ENCODE measurements at places on chromosomes 1 and 21.

- no peak for DNase-seq
These were observed 1.2 kb downstream of the IPO13 start for GRCh38 chr1:43947874-43948437.

GRCh38 chr1:19313961-19314882 is 2.1 kb downstream of the SLC66A1 start:
- DNase-seq: no peak

DNA sequence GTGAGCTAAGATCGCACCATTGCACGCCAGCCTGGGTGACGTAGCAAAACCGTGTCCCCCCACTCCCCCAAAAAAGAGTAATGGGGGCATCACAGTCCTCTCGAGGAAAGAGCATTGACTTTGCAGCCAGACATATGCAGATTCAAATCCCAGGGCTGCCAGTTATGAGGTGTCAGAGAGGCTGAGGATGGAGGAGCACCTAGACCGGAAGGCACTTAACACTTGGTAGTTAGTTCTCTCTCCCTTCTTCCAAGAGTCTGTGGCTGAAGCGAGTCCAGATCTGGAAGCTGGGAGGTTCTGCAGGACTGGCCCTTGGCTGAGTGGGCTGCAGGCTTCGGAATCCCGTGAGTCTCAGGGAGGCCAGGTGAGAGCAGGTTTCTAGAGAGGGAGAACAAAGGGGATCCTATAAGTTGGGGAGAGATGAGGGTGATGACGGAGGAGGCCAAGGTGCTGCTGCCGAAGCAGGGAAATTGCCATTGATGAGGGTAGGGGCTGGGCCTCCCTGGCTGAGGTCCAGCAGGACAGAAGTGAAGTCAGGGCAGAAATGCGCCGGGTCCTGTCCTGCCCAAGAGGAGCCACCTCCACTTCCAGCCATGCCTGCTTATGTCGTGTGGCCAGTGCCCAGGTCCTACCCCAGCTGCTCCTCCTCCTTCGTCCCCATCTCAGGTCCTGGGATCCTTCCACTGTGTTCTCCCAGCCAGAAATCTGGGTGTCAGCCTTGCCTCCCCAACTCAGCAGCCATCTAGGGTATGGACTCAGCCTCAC is 13.3 kb upstream of the SPOCD1 start:
- DNase-seq: no peak

DNA sequence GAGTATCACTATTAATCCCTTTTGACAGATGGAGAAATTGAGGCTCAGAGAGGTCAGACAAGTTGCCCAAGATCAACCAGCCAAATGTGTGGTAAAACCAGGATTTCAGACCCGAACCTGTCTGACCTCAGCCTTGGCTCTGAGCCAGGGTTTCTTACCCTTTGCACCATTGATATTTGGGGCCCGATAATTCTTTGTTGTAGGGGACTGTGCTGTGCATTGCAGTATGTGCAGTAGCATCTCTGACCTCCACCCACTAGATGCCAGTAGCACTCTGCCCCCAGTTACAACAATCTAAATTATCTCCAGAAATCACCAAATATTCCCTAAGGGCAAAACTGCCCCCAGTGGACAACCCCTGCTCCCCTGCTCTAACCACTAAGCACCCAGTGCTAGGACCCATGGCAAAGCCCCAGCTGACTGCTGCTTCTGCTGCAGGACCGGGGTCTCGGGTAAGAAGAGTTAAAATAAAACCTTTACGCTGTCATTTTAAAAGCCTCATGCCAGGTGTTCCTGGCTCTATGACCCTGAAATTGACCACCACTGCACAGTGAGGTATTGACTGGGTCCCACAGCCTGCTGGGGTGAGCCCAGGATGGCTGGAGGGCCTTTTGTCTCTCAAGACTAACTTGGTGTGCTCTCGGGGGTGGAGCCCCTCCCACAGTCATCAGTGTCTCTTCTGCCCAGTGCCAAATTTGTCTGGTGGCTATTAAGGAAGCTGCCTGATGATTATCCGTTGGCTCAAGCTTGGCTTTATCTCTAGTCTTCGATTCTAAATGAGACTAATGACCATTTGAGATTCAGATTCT is 5.6 kb upstream of the MAN1C1 start:
- DNase-seq: no peak

DNA sequence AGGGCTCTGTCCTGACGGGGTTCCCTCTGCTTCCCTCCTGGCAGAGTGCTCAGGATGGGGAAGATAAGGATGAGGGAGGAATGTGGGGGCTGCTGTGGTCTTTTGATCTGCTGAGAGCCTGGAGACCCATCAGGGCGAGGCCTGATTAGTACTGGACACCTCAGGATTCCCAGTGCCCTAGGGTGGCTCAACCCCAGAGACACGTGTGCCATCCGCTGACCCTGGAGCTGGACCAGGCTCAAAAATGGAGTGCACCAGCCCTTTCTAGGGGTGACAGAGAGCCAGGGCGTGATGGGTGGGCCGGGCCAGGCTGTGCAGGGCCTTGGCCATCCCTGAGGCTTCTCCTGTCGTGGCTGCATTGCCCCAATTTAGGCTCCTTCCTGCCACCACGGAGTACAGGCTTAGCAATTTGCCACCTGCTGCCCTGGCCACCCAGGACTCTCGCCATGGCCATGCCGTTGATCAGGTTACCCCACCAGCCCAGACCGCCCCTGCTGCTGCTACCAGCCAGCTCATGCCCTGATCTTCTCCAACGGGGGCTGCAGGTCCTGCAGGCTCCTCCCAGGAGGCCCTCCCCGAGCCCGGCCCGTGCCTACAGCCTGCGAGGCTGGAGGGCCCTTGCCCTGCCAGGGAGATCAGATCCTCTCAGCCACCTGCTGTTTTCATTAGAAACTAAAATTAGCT is 9.5 kb downstream of the WNT4 start:
- DNase-seq: no peak

DNA sequence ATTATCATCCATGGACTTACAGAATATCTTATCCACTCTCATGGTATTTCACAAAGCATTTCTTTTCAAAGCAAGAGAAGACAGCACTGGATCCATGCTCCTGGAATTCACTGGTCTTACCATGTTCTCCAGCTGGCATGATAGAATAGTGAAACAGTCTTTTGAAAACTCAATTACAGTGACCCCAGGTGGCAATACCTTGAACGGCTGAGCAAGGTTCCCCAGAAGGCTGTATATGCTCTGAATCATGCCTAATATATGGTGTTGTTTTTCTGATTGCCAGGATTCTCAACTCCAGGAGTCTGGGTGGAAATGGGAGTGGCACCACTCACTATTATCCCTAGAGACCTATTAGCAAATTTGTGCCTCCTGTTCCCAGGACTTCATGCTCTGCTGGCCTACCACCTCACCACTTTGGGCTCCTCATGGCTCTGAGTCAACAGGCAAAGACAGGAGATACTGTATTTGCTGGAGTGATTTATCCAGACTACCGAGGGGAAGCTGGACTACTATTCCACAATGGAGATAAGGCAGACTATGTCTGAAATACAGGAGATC is 87.6 kb downstream of the CATSPERE start:
- DNase-seq: no peak

Measured in stimulated activated CD8-positive, alpha-beta memory T cell treated with anti-CD3 and anti-CD28 coated beads, Interleukin-4, amount 100 ng/mL, for 1 hour (primary cell).